ENCODE measurements at places on chromosomes 5 and 9. TPM values are rescaled to one million over a fixed set of nuclear protein-coding genes. Genes with fewer than 3 reads are reported as not detected.

PCDHGB5 gene
- 41.6 TPM for total RNA-seq

SLC46A2 gene
- total RNA-seq = not detected

FBP1 gene
- total RNA-seq = not detected

WNT8A gene
- not detected for total RNA-seq

PCDHAC1 gene
- total RNA-seq = 66.4 TPM

WDR31 gene
- total RNA-seq = 2.8 TPM

CYLC2 gene
- not detected for total RNA-seq

ORM2 gene
- total RNA-seq = not detected

FGF1 gene
- total RNA-seq = 3.4 TPM

PCDHB6 gene
- 5.6 TPM for total RNA-seq

BAAT gene
- total RNA-seq = 0.31 TPM

IRX2 gene
- total RNA-seq = not detected

CRB2 gene
- total RNA-seq = 7.2 TPM

Measured in parietal lobe (tissue), 2 donors.